Thymus (tissue), 14 donors: ENCODE measurements at places on chromosomes 6 and 20. TPM values are rescaled to one million over a fixed set of nuclear protein-coding genes. Genes with fewer than 3 reads are reported as not detected.
A peak's percentile ranks its signal among the peaks of the same experiment; 100 is the strongest.

DNA sequence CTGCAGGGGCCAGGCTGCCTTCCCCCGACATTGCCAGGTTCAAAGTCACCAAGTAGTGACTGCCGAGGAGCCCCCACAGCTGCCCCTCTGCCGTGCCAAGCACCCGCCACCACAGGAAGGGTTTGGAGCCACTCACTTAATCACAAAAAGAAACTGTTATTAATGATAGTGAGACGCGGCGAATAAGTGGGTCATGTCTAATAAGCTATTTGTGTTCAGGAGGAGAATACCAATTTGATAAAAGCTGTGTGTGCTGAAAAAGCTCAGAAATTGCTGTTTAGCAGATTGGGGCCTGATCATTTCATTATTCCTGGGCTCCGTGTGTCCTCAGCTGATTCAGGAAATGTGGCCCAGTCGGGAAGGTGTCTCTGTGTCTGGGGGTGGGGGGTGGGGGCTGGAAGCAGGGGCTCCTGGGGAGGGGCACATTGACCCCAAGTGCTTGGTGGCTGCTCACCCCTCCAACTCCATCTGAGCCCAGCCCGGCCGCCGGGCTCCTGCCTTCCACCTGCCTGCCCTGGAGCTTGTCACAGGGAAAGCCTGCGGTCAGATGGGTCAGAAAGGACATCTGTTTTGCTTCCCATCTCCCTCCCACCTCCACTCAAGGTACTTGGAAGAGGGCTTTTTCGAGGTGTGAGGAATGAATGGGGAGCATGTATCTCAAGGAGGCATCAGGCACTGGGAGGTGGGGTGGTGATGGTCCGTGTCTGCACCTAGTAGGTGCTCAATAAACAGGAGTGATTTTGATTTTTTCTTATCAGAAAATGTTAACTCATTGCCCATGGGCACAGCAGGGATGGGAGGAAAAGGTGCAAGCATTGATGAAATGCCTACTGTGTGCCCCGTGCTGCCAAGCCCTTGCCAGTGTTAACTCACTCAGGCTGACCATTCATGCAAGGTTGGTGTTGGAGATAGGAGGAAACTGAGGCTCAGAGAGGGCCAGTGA is 3.0 kb downstream of the VSTM2L start:
- H3K4me3 ChIP-seq: no peak overlapping the region
- H3K4me1 ChIP-seq: no peaks in the 10 kb centered on the region
- no peaks in the 10 kb centered on the region for H3K36me3 ChIP-seq
- H3K27me3 ChIP-seq: peaks cover 85% of the 10 kb centered on the region

DNA sequence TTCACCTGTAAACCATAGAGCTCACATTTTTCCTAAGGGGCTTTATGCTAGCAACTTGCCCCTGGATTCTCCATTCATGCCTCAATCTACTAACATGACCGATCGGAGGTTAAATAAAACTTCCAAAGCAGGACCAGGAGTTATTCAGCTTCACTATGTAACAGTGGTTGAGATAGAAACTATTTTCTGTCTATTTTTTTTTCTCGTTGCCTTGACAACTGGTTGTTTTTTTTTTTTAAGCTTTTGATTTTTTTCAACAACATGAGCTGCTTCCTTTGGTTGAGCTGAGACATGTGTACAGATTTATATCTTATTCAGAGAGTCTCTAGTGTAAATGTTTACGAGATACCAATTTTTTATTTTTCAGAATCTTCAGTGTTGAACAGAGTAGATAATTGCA is 85.7 kb downstream of the SHLD1 start:
- DNase-seq: peak; percentile 54
- no peaks in the 10 kb centered on the region for H3K27me3 ChIP-seq

GRCh38 chr20:17969884-17970409 is 1.1 kb downstream of the MGME1 start:
- peaks cover 2% of the 10 kb centered on the region for H3K36me3 ChIP-seq
- peak overlapping the region; percentile 100 for H3K27ac ChIP-seq
- DNase-seq: peak; percentile 40
- H3K4me3 ChIP-seq: peak overlapping the region; percentile 76
- H3K27me3 ChIP-seq: no peaks in the 10 kb centered on the region

- H3K27me3 ChIP-seq: peaks cover 13% of the 10 kb centered on the region
- H3K36me3 ChIP-seq: no peaks in the 10 kb centered on the region
These were observed 121.3 kb downstream of the TOX2 start for GRCh38 chr20:44035924-44036323.

GRCh38 chr6:44898296-44898930 is 429.7 kb upstream of the RUNX2 start:
- H3K27ac ChIP-seq: no peak overlapping the region
- no peak overlapping the region for H3K4me3 ChIP-seq
- no peaks in the 10 kb centered on the region for H3K27me3 ChIP-seq
- H3K4me1 ChIP-seq: no peaks in the 10 kb centered on the region
- no peaks in the 10 kb centered on the region for H3K36me3 ChIP-seq

- H3K4me1 ChIP-seq: no peaks in the 10 kb centered on the region
- H3K27ac ChIP-seq: no peak overlapping the region
- no peak overlapping the region for H3K4me3 ChIP-seq
- no peaks in the 10 kb centered on the region for H3K36me3 ChIP-seq
These were observed 6.1 kb downstream of the MMP24 start for GRCh38 chr20:35232575-35232974.

The ACTR5 gene
- 7.4 TPM for total RNA-seq

The UST gene
- total RNA-seq: 8.0 TPM

The RXRB gene
- total RNA-seq: 19.4 TPM
